Pulmonary artery endothelial cell (primary cell): ENCODE measurements at places on chromosomes 1 and 21. TPM values are rescaled to one million over a fixed set of nuclear protein-coding genes. Genes with fewer than 3 reads are reported as not detected.
A peak's percentile ranks its signal among the peaks of the same experiment; 100 is the strongest.

SPATA45 gene
- not detected in 2 replicates for total RNA-seq

GRCh38 chr1:114102136-114102535 lies 51.5 kb downstream of the SYT6 start:
- no peak for DNase-seq

DNA sequence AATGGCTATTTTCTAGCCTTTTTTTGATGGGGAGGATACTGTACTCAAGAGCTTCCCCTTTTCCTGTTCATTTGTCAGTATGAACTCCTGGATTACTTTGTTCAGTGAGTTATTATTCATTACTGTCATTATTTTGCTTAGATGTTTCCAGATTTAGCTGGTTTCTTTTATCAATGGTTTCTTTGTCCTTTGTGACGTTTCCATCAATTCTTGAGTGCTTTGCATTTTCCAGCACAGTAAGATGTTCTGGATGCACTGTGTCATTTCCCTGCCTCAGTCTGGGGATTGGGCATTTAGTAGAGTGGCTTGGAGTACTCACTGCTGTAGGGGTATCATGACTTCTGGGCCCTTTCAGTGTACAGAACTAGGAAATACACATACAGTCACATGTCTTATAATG lies 34.2 kb downstream of the MRPS6 start:
- no peak for DNase-seq

DNA sequence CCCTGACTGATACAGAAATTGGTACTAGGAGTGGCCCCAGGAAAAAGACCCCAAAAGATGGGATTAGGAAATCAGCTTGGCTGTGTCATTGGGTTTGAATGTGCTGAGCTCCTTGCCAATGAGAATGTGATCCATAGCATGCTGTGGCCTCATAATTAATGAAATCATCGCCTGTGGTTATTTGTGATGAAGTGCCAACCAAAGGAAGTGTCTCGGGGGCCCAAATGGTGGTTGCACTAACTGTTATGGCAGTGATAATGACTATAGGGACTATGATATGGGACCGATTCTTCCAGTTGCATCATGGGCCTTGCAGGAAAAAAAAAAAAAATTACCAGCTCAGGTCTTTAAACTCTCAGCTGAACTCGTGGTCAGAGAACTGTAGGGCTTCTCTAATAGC lies 15.4 kb upstream of the ZDHHC18 start:
- DNase-seq: no peak

GRCh38 chr1:71918630-71919029 lies 363.7 kb downstream of the NEGR1 start:
- DNase-seq: no peak

- no peak for DNase-seq
These were observed 465.3 kb upstream of the PTBP2 start for GRCh38 chr1:96256130-96256790.

- DNase-seq: no peak
These were observed 175.6 kb upstream of the DAB1 start for GRCh38 chr1:57599236-57599994.

GRCh38 chr1:66778266-66778665 lies 22.8 kb downstream of the INSL5 start:
- no peak for DNase-seq

DNA sequence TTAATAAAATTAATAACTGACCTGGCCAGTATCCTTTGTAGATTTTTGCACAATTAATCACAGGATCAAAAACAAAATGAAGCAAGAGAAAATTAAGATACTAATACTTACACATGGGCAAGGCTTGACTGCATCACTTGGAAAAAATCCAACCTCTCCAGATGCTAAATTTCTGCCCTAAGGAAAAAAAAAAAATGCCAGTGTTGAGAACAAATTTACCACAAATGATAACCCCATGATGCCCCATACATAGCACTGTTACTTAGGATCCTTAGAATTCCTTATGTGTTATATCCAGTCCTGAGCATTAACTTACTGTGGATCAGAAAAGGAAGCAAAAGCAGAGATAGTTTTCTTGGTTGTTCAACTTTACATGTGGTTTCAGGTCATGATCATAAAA lies 347.5 kb downstream of the VAV3 start:
- DNase-seq: no peak

- DNase-seq: no peak
These were observed 45.3 kb upstream of the C1orf105 start for GRCh38 chr1:172375211-172375631.

DNA sequence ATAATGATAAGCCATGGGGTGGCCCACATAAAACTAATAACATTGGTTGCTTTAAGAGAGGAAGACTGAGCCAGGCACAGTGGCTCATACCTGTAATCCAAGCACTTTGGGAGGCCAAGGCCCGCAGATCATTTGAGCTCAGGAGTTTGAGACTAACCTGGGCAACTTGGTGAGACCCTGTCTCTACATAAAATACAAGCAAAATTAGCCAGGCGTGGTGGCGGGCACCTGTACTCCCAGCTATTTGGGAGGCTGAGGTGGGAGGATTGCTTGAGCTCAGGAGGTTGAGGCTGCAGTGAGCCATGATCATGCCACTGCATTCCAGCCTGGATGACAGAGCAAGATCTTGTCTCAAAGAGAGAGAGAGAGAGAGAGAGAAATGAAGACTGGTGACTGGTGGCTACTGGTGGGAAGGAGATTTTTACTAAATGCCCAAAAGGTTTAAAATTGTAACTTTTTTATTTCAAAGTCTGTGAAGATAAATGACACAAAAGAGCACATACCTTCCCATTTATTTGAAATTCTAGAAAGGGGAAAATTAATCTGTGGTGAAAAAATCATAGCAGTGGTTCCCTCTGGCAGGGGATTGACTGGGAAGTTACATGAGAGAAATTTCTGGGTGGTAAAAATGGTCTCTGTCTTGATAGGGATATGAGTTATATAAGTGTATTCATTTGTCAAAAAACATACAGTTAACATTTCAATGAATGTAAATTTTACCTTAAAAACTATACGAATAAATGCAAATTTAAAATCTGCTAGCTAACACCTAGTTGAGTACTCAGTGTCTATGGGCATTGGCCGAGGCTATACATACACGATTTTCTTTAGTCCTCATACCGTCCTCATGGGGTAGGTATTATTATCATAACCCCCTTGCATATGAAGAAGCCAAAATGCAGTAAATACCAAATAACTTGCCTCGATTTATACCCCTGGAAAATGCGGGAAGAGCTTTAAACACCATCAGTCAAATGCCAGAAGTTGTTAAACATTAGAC lies 2.2 kb upstream of the NBPF1 start:
- DNase-seq: no peak

DNA sequence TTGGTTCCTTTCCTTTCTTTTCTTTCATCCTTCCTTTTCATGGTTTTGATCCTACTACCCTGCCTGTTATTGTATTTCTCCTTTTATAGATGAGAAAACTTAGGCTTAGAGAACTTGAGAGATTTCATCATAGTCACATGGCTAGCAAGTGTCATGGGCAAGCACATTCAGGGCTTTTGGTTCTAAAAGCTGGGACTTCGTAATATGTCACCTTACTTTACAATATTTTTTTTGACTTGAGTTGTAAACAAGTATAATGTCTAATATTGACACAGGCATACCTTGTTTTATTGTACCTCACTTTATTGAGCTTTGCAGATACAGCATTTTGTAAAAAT lies 70.7 kb downstream of the MTR start:
- DNase-seq: no peak

TXLNA gene
- 80.0 and 100 TPM in 2 replicates for total RNA-seq

DNA sequence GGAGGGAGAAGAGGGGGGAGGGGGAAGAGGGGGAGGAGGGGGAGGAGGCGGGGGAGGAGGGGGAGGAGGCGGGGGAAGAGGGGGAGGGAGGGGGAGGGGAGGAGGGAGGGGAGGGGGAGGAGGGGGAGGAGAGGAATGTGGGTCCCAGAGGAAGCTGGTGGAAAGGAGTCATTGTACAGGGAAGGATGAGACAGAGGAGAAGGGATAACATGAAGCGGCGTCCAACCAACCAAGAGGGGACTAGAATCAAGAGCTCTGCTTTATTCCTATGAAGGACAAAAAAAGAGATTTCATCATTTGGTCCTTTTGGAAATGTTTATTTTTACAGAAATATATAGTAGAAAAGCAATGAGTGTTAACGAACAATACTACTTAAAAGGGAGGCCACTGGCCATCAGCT lies 24.5 kb downstream of the COA6 start:
- DNase-seq: no peak

GRCh38 chr1:84060781-84061180 lies 61.8 kb upstream of the TTLL7 start:
- no peak for DNase-seq

DNA sequence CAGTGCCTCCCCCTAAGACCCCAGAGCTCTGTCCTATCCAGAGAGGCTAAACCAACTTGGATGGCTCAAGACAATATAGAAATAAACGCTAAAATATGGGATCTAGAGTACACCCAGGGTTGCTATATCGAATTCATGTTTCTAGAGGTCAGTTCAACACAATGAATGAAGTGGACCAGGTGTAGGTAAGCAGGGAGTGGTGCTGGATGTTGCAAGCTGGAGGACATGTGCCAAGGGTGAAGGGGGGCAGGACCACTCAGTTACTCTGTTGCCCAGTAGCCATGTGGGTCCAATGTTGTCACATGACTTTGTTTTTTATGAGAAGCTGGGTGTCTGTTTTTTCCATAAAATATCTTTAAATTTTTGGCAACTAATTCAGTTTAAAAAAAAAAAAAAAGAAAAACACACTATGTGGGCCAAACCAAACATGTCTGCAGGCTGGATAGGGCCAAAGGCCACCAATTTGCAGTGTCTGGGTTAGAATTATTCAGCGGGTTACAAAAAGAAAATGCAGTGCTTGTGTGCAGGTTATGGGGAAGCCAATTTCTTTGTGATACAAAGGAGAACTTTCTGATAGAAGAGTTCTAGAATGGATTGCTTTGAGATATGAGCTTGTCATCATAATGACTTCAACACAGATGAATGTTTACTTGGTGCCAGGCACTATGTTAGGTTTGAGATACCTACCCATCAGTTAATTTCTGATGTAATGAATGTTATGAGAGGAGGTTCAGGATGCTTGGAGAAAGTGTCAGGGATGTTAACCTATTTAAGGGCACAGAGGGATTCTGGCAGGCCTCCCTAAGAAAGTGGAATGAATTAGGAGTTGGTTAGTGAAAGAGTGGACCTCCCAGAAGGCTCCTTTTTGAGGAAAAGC lies 8.9 kb downstream of the CACHD1 start:
- peak; percentile 37 for DNase-seq

ZYG11A gene
- total RNA-seq: 0.92 and 1.1 TPM in 2 replicates

- DNase-seq: no peak
These were observed 640.4 kb downstream of the USP25 start for GRCh38 chr21:16370186-16370585.

GRCh38 chr1:91513160-91513559 lies 12.5 kb downstream of the CDC7 start:
- no peak for DNase-seq

YTHDF2 gene
- total RNA-seq: 91.9 and 96.8 TPM in 2 replicates

DNA sequence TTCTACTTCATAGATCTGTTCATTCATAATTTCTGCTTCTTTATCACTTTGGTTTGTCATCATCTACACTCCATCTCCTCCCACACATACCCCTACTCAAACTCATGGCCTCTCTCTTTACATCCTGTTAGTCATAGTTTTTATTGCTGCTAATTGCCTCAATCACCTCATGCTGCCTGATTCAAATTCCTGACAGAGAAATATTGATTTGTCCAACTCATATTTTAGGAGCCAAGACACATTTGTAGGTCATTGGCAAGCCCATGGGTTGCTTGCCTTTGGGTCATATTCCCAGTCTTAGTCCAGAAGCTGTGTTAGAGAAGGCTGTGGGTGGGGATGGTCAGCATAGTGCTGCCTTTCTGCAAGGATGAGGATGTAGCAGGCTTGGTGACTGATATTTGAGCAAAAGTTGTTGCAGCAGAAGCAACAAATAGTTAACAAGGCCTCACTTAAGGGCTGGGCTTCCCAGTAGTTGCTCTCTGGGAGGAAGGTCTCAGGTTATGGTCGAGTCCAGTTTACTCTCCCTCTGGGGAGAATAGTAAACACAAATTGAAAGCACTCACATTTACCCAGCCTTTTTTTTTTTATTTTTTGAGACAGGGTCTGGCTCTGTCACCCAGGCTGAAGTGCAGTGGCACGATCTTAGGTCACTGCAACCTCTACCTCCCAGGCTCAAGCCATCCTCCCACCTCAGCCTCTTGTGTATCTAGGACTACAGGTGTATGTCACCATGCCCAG lies 22.4 kb upstream of the EPS15 start:
- no peak for DNase-seq

GRCh38 chr1:7485086-7485780 lies 285.9 kb upstream of the VAMP3 start:
- no peak for DNase-seq
